ENCODE measurements at places on chromosomes 3 and 15.

GRCh38 chr15:97189162-97189780 is 771.2 kb upstream of the ARRDC4 start:
- DNase-seq, result no peak

GRCh38 chr15:67762610-67763368 is 62.5 kb upstream of the SKOR1 start:
- peak; percentile 30 for DNase-seq

DNA sequence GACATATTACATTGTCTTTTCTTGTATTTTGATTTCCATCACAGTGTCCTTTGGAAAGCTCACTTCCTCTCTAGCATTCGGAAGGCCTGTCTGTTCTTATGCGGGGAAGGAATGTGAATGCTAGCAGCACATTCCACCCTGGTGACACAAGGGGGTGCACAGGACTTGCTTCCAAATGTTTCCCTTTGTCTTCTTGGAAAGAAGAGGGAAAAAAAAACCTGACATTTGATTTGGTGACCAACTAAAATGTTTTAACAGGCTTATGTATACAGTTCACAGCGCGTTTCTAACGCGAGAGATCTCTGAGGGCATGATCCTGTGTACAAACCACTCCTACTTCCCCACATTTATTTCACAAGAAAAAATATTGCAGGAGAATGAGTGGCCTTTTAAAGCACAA is 107.6 kb upstream of the FXR1 start:
- no peak for DNase-seq

DNA sequence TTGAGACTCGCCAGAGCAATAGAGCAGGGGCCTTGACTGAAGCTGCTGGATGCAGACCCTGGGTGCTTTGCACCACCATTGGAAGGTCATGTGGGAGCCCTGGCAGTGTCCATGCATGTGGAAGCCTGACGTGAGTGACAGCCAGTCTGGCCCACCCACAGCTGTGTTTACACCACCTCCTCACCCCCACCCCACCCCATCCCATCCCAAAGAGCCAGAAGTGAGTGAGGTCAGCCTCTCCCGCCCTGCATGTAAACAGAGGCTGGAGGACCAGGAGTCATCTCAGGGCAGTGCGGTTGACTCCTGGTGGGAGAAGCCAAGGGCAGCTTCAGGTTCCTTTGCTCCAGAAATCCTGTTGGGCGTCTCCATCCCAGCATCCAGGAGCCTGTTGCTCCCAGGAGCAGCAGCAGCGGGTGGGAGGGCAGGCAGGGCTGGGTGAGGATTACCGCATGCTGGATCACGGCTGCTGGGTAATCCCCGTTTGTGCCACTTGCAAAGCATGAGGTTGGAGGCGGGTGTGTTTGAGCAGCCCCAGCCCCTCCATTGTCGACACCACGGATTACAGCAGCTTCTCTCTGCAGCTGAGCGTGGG is 44.6 kb downstream of the CORO2B start:
- no peak for DNase-seq

DNA sequence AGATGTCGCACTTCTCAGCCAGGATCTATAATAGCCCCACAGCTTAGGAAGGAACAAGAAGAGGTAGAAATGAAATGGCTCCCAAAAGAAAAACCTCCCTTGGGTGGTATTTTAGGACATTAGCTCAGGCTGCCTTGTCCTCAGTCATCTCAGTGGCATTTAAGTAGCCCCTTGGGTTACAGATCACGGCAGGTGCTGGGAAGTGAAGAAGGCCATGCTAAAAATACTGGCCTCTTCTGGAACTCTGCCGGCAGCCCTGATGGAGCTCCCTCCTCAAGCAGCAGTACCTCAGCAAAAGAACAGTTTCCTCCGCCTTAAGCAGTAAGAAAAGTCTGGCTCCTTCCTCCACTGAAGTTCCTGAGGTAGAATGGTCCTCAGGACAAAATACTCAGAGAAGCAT is 7.3 kb upstream of the TPM1 start:
- DNase-seq, result no peak

DNA sequence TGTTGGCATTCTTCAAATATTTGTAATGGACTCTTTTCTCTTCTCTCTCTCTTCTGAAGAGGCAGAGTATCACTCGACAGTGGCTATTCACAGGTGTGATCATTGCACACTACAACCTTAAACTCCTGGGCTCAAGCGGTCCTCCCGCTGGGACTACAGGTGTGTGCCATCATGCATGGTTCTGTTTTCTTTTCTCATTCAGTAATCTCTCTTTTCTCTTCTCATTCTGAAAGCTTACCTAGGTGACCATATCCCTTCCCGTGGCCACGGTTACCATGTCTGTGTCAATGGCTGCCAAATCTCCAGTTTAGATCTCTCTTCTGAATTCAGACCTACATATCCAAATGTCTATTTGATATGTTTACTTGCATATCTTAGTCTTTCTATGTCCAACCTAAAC is 96.3 kb downstream of the SOX2 start:
- no peak for DNase-seq

DNA sequence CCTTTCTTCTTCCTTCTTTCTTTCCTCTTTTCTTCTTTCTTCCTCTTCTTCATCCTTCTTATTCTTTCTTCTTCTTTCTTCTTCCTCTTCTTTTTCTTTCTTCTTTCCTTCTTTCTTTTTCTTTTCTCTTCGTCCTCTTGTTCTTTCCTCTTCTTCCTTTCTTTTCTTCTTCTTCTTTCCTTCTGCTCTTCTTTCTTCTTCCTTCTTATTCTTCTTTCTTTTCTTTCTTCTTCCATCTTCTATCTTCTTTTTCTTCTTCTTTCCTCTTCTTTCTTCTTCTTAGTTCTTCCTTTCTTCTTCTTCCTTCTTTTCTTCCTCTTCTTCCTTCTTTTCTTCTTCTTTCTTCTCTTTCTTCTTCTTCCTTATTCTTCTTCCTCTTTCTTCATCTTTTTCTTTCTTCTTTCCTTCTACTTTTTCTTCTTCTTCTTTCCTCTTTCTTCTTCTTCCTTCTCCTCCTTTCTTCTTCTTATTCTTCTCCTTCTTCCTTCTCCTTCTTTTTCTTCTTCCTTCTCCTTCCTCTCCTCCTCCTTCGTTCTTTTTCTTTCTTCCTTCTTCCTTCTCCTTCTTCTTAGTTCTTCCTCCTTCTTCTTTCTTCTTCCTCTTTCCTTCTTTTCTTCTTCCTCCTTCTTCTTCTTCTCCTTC is 37.8 kb downstream of the SPG21 start:
- no peak for DNase-seq

DNA sequence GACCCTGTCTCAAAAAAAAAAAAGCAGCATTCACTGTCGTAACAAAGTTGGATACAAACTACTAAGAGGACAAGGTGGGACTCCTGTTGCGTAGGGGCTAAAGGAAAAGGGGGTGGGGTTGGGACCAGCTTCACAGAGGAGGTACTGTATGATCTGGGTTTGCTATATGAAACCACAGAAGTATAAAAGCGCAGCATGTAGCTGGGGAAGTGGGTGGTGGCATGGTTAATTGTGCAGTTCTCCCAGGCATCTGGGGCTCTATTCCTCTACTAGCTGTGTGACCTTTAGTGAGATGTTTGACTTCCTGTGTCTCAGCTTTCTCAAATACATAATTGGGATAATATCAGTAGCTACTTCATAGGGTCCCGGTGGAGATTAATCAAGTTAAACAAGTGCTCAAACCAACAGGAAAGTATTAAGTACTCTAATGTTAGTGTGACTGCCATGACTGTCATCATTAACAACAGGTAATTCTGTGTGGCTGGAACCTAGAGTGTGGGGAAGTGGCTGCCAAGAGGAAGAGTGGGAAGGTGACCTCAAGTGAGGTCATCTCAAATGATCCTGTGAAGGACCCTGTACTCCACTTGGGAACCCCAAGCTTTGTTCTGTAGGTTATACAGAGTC is 11.5 kb downstream of the PARP16 start:
- no peak for DNase-seq

DNA sequence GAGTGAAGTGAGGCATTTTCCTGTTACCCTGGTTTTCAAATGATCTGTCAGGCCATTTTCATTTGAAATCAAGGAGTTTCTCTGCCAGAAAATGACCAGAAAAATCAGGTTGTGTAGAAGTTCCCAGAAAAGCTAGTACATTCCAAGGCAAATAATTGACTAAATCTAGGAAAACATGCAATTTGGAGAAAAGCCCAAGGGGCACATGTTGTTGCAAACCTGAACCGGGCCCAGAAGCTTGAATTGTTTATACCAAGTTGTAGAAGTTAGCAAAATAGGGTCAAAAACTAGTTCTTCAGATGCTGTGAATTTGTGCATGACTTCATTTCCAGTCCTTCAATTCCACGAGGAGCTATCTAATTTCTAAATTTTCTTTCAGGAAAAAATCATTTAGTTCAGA is 31.0 kb downstream of the TRIM42 start:
- DNase-seq, result no peak

GRCh38 chr3:135128818-135129217 is 333.8 kb downstream of the EPHB1 start:
- DNase-seq, result no peak

GRCh38 chr15:36284911-36285310 is 294.5 kb upstream of the CDIN1 start:
- DNase-seq, result no peak

GRCh38 chr3:16130066-16130465 is 44.4 kb upstream of the GALNT15 start:
- no peak for DNase-seq

- no peak for DNase-seq
Observed at GRCh38 chr3:169591983-169592644, 71.4 kb downstream of the MECOM start.

GRCh38 chr3:122890077-122890719 is 95.3 kb downstream of the SLC49A4 start:
- DNase-seq, result no peak

DNA sequence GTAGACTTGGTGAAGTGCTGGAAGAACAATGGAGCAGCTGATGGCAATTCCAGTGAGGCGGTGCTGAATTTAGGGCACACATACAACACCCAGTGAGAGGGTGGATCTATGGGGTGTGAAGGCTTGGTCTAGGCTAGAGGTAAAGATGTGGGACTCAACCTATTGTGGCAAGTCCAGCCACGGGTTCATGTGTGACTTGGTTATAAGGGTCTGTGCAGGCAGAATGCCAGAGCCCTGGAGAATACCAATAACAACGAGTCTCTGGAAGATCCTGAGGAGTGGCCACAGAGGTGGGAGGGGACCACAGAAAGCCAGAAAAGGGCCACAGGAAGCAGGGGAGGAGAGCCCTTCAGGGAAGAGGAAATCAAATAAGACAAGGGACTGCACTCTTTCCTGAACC is 55.0 kb downstream of the VGLL4 start:
- DNase-seq, result no peak

- no peak for DNase-seq
Observed at GRCh38 chr3:17974206-17974841, 231.9 kb upstream of the TBC1D5 start.

Measured in stimulated activated CD4-positive, alpha-beta T cell treated with anti-CD3 and anti-CD28 coated beads, Interleukin-1b, Interleukin-23, amount 100 ng/mL, for 1 hour (primary cell).